ENCODE measurements at places on chromosomes 7 and 10. TPM values are rescaled to one million over a fixed set of nuclear protein-coding genes. Genes with fewer than 3 reads are reported as not detected.

FLNC gene
- total RNA-seq: 856 TPM

NEBL gene
- total RNA-seq: 3.1 TPM

ZNF503 gene
- 36.0 TPM for total RNA-seq

STEAP4 gene
- total RNA-seq: 124 TPM

HNRNPF gene
- 112 TPM for total RNA-seq

A1CF gene
- not detected for total RNA-seq

GBX1 gene
- total RNA-seq: not detected

UNCX gene
- total RNA-seq: not detected

HYCC1 gene
- total RNA-seq: 112 TPM

ACTL6B gene
- total RNA-seq: not detected

TMEM26 gene
- 0.81 TPM for total RNA-seq

EPDR1 gene
- 31.3 TPM for total RNA-seq

CYP2W1 gene
- total RNA-seq: not detected

PRSS37 gene
- total RNA-seq: not detected

TCAF2 gene
- total RNA-seq: 1.4 TPM

CPEB3 gene
- total RNA-seq: 3.5 TPM

BICC1 gene
- total RNA-seq: 46.5 TPM

NAT16 gene
- not detected for total RNA-seq

DGKI gene
- total RNA-seq: 6.1 TPM

CALHM3 gene
- not detected for total RNA-seq

TFR2 gene
- total RNA-seq: 0.83 TPM

GPR26 gene
- not detected for total RNA-seq

ARMC3 gene
- not detected for total RNA-seq

YAE1 gene
- total RNA-seq: 16.0 TPM

EBLN1 gene
- not detected for total RNA-seq

NCAPG2 gene
- total RNA-seq: 8.4 TPM

HOXA6 gene
- 9.1 TPM for total RNA-seq

All from posterior vena cava (tissue), 2 donors.